ENCODE measurements at places on chromosomes 3 and 15.

DNA sequence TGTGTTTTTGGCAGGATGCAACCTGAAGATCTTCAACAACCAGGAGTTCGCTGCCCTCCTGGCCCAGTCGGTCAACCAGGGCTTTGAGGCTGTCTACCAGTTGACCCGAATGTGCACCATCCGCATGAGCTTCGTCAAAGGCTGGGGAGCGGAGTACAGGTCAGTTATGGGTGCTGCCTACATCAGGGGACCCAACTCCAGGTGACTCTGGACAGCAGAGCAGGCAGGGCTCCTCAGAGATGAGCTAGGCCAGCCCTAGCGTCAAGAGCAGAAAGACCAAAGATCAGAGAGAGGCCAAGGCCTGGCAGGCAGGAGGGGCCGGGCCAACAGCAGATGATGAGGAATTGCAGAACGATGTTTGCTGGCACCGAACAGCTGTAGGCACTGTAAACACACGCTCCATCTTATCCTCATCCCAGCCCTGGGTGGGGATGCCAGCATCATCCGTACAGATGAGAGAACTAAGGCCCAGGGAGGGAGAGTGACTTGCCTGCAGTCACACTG, 67.1 kb downstream of the AAGAB start:
- no peak for DNase-seq

- DNase-seq = no peak
These were observed 17.9 kb downstream of the CORO2B start for GRCh38 chr15:68596691-68597090.

DNA sequence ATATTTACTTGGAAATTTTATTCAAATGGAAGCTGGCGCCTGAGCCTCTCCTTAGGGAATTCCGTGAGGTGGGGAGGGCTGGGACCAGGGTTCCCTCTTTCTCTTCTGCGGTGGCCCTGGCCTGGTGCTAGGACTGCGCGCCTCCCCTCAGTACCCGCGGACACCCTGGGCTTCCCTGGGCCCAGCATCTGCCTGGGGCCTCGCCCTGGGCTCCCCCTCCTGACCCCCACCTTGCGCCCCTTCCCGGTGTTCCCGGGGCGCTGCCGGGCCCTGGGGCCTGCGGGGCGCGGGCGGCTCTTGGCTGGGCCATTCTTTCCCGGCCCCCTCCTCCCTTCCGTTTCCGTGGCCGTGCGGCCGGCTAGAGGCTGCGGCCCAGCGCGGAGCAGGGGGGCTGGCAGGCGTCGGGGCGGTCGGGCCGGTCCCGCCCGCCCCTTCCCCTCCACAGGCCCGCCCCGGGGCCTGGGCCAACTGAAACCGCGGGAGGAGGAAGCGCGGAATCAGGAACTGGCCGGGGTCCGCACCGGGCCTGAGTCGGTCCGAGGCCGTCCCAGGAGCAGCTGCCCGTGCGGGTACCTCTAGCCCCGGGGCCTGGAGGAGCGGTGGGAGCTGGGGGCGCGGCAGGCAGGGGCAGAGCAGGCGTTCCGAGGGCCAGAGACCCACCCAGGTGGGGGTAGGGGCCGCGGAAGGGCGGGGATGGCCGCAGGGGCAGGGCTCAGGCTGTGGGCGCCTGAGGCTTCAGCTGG, at the start of gene FES:
TSS of gene FES (plus strand) at position 529 of the 743 bp plus-strand sequence. CDS start 542 bp downstream, outside the sequence.
- DNase-seq = no peak

GRCh38 chr15:48865370-48866079, 12.4 kb upstream of the EID1 start:
- no peak for DNase-seq

DNA sequence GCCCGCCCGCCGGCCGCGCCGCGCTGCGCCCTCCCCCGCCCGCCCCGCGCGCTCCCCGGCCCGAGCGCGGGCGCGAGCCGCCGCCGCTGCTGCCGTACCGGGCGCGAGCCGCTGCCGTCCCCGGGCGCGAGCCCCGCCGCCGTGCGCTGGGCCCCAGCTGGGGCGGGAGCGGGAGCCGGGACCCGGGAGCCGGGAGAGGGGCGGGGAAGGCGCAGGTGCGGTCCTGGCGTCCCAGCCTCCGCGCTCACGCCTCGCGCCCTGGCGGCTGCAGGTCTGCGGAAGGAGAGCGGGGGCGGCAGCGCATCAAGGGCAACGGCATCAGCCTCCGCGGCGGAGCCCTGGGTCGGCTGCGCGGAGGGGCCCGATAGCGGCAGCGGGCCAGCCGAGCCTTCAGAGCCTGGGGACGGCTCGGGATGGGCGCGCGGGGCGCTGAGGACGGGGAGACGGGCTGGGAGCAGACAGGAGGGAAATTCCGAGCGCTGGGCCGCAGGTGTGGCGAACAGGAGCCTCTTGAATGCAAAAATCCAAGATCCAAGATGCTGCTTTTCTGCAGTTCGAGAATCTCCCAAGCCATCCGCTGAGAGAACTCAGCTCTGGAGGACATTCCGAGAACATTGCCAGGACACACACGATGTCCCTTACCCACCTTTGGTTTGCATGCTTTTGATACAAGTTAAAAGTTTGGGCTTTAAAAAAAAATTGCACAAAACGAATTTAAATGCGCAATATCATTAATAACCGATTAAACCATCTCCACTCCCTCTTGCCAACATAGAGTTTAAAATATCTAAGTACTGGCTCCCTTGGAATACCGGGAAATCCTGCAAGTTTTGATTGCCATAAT, 251.1 kb downstream of the TJP1 start:
- no peak for DNase-seq

DNA sequence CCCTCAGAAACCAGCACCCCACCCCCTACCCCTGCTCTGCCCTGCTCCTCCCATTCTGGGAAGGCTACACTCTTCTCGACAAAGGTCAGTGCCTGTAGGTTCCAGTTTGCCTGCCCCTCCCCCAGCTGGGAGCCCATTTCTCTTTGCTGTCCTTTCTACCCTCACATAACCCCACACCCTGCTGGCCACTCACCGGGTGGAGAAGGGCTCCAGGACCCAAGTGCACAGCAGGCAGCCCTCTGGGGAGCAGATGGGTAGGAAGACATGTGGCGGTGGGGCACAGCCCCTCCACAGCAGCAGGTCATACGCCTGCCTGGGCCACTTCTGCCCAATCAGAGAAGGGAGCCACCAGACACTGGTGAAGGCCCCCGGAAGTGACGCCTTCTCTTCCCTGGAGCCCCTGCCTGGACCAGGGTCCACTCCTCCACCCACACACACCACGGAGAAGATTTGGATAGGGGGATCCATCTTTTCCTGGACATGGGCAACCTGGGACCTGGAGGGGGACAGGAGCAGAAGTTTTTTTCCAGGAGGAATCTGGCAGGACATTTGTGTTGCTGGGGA, at the start of gene THPO:
TSS of gene THPO (minus strand) at position 326 of the 564 bp plus-strand sequence. CDS start 1,948 bp downstream, outside the sequence.
- DNase-seq = no peak

DNA sequence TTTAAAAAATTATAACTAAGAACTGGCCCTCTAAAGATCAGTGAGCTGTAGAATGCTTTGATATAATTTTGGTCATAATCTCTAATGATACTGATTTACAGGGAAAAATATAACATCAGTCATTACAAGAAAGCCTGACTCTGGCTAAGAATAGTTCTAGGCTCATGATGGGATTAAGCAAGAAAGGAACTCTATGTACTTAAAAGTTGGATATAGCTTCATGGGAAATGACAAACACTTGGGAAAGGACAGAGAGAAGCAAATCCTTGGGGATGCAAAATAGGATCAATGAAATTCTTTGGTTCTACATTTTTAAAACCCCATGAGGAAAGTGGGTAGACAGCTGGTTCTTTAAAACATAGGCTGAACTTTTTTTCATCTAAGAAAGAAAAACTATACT, 472.7 kb upstream of the NR2F2 start:
- DNase-seq = no peak

DNA sequence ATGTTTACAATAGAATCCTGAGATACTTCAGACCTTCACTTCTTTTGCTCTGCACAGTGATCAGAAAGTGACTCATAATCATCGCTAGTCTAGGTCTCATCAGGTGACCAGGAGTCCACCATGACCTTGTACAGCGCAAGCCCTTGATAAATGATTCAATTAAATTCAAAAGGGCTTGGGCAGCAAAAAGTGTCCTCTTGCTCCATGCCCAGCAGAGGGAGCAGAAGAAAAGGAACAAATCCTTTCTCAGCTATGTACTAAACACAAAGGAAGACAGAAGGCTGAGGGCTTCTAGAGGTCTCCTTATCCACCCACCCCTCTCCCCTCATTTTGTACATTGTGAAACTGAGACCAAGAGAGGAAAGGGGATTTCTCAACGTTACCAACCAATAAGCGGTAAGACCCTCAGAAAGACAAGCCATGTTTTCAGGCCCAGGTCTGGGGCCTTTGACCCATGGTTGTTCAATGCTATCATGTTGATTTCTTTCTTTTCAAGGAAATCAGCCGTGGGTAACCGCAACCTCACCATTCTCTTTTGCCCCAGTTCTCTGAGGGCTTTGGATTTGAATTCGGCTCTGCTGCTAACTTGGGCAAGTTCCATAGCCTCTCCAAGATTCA, 74.8 kb downstream of the AQP9 start:
- peak; percentile 73 for DNase-seq

- DNase-seq = no peak
These were observed 4.1 kb downstream of the LRIG1 start for GRCh38 chr3:66496746-66497145.

- no peak for DNase-seq
These were observed 108.0 kb downstream of the BBX start for GRCh38 chr3:107630779-107631178.

DNA sequence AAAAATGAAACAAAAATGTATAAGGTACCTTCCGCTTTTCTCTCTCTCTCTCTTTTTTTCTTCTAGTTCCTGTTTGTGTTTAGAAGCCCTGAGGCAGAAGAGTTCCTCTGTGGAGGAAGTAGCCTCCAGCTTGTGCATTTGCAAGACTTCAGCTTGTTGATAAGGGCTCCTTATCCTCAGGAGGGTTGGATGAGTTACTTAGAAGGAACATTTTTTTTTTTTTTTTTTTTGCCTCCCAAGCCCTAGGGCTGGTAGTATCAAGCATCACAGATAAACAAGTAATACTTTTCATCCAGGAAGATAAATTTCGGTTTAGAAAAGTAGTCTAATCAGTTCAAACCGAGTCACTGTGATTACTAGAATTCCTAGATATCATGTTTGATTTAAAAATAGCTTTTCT, 91.0 kb upstream of the CBLB start:
- DNase-seq = no peak
